HEK293T (cell line): ENCODE measurements at places on chromosomes 5 and 9.

GRCh38 chr5:73007051-73007450, 51.2 kb downstream of the FCHO2 start:
- DNase-seq, result no peak

- DNase-seq, result no peak
Measured at GRCh38 chr5:20266066-20266465, 278.1 kb upstream of the CDH18 start.

- no peak for DNase-seq
Measured at GRCh38 chr5:111535879-111536549, 23.7 kb upstream of the STARD4 start.

GRCh38 chr5:126233256-126233655, 190.0 kb upstream of the GRAMD2B start:
- DNase-seq, result no peak

- peak; percentile 63 for DNase-seq
Measured at GRCh38 chr5:139795074-139796001, at the start of gene PSD2. TSS of gene PSD2 (plus strand) at chr5:139795808. CDS start at chr5:139809441, 13,633 bp downstream.

DNA sequence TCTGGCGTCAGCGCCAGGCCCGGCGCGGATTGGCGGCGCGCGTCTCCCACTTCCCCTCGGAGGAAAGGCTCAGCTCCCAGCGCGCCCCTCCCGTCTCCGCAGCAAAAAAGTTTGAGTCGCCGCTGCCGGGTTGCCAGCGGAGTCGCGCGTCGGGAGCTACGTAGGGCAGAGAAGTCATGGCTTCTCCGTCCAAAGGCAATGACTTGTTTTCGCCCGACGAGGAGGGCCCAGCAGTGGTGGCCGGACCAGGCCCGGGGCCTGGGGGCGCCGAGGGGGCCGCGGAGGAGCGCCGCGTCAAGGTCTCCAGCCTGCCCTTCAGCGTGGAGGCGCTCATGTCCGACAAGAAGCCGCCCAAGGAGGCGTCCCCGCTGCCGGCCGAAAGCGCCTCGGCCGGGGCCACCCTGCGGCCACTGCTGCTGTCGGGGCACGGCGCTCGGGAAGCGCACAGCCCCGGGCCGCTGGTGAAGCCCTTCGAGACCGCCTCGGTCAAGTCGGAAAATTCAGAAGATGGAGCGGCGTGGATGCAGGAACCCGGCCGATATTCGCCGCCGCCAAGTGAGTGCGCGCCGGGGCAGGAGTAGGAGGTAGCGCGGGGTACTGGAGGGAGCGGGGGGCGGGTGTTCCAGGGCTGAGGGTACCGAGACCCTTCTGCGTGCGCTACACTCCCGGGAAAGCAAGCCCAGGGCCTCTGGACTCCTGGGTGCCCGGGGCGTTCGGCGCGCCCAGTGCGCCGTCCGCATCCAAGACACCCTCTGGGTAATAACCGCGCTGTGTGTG, at the start of gene MSX2:
Gene MSX2, plus strand, starts transcription at position 99 of the 777 bp plus-strand sequence. Its CDS starts 78 bp downstream, at position 177.
- peak; percentile 95 for DNase-seq

DNA sequence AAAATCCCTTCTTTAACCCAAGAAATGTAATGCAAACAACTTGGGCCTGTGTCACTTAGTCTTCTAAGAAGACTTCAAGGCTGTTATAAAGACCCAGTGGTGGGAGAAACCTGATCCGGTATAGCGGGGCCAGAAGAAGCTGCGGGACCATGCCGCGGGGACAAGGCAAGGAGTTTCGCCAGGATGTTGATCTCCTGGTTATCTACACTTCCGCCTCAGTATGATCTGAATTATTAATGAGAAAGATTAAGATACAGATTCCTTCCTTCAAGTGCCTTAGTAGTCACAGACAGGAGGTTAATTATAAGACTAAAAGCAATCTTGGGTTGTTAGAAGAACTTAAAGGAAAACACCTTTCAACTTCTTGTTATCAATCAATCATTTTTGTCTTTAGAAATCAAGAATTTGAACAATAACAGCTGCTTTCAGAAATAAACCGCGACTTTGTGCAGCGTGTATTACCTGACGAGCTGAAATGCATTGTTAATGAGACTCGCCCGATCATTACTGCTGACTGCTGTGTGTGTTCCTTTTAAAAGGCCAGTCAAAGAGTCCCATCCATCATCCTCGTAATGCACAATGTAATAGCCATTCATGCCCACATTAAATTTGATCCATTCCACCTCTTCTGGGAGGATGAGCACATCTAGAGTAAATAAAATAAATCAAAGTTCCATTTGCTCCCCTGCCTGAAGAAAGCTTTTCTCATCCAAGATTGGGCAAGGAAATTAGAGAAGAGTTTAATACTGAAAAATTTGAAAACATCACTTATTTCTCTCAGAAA, 22.2 kb downstream of the ERAP1 start:
- DNase-seq, result peak; percentile 60

DNA sequence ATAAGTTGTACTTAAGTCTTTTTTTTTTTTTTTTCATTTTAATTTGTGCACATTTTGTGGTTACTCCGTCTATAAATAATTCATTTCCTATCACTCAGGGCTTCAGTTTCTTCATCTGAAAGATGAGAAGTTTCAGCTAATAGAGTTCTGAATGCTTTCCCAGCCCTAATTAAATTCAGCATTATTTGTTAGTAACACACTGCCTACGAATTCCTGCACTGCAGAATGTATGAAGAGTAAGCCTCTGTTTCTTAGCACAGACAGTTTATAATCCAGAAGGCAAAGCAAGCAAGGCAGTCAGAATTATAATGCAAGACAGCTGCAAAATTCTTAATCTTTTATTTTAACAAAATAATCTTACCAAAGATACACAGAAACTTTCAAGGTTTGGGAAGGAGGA, 138.0 kb upstream of the GHR start:
- no peak for DNase-seq

GRCh38 chr9:120308495-120308894, 271.5 kb downstream of the CDK5RAP2 start:
- no peak for DNase-seq

GRCh38 chr9:131853434-131853833, 113.6 kb upstream of the RAPGEF1 start:
- DNase-seq, result no peak

GRCh38 chr9:121718501-121718900, 67.1 kb downstream of the DAB2IP start:
- no peak for DNase-seq

- DNase-seq, result no peak
Measured at GRCh38 chr5:91125916-91126315, 257.2 kb downstream of the ARRDC3 start.

- DNase-seq, result no peak
Measured at GRCh38 chr9:124457079-124457886, 7.0 kb downstream of the ADGRD2 start.
